ENCODE measurements at places on chromosomes 1 and 21. TPM values are rescaled to one million over a fixed set of nuclear protein-coding genes. Genes with fewer than 3 reads are reported as not detected.

GRCh38 chr1:146051452-146051851 lies 29.9 kb upstream of the HJV start:
- no peak for DNase-seq
- H3K27me3 ChIP-seq = no peaks in the 10 kb centered on the region
- H3K4me3 ChIP-seq = peak overlapping the region; percentile 44
- H3K4me1 ChIP-seq = no peaks in the 10 kb centered on the region
- H3K36me3 ChIP-seq = no peaks in the 10 kb centered on the region
- H3K27ac ChIP-seq = peak overlapping the region; percentile 71

DNA sequence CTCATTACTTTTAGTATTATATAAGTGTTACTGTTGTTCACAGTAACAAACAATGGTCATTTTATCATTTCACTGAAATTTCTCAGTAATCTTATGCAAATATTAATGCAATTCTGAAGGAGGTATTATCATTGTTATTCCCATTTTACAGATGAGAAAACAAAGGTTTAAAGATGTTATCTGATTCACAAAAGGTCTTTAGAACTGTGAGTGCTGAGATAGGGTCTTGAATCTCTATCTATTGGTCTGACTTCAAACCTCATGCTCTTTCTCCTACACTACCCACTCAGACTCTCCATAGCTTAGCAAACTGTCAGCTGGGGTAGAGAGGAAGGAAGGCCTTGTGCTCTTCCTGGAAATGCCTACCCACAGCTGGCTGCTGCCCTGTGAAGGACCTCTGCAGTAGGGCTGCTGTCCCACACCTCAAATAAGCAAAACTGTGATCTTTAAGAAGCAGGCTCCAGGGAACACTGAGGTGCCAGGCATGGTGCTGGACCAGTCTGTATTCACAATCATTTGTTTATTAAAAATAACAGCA lies 6.2 kb upstream of the OSCP1 start:
- no peaks in the 10 kb centered on the region for H3K4me1 ChIP-seq
- no peaks in the 10 kb centered on the region for H3K27me3 ChIP-seq
- no peak for DNase-seq
- no peak overlapping the region for H3K4me3 ChIP-seq
- peaks cover 44% of the 10 kb centered on the region for H3K36me3 ChIP-seq
- H3K27ac ChIP-seq = no peak overlapping the region

DNA sequence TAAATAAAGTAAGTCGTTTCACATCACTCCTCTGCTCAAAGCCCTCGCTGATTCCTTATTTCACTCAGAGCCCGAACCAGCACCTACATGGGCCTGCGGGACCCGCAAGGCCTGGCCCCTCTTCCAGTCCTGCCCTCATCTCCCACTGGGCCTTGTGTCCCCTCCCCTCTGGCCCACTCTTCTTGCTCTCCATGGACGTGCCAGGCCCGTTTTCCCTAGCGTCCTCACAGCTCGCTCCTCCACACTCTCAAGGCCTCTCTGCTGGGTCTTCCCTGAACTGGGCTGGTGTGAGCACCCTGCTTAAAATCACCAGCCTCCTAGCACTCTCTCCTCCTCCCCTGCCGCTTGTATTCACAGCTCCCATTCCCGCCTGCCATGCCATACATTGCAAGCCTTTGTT lies 237.9 kb downstream of the FOXD2 start:
- no peak overlapping the region for H3K27ac ChIP-seq
- DNase-seq = no peak
- H3K27me3 ChIP-seq = no peaks in the 10 kb centered on the region

DNA sequence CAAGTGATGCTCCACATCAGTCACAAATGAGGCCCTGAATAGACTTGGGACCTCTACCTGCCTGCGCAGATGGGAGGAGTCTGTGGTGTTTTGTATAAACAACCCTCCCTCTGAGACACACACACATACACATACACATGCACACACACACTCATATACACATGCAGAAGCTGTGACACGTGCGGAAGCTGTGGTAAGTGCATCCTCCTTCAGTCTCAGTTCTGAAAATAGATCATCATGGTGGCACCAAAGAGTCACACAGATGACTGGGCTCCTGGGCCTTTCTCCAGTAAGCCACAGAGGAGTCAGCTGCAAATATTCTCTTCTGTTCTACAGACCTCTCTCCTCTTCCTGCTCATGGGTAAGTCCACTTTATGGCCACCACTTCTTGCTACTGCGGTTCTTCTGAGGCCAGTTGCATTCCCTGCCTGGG lies at the start of gene LY9:
TSS of gene LY9 (plus strand) at position 224 of the 433 bp plus-strand sequence. CDS start at position 238, 14 bp downstream.
- H3K4me3 ChIP-seq = no peak within 1 kb of the TSS
- DNase-seq = no peak
- H3K27me3 ChIP-seq = no peaks in the 10 kb centered on the region

- no peaks in the 10 kb centered on the region for H3K27me3 ChIP-seq
- H3K36me3 ChIP-seq = no peaks in the 10 kb centered on the region
- H3K4me3 ChIP-seq = no peak overlapping the region
- H3K27ac ChIP-seq = no peak overlapping the region
- no peak for DNase-seq
- H3K4me1 ChIP-seq = no peaks in the 10 kb centered on the region
Measured at GRCh38 chr1:81406292-81406999, 394.3 kb upstream of the ADGRL2 start.

GRCh38 chr1:23643736-23644554 lies 47.7 kb upstream of the RPL11 start:
- no peak overlapping the region for H3K4me3 ChIP-seq
- H3K27me3 ChIP-seq = no peaks in the 10 kb centered on the region
- no peak for DNase-seq
- peaks cover 19% of the 10 kb centered on the region for H3K4me1 ChIP-seq
- no peaks in the 10 kb centered on the region for H3K36me3 ChIP-seq

DNA sequence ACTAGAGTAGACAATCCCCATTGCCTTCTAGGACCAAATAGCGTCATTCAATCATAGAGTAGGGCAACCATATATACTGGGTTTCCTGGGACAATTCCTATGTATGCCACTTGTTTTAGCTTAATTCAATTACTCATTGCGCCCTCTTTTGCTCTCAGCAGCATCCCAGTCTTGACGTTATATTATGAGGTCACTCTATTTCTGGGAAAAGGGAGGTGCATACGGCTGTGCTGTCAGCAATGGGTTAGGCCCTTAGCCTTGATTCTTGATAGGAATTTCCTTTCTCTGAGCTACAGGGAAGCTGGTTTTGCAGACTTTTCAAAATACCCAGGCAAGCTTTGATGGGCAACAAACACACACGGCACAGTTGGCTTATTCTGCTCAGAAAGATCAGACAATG lies 4.4 kb upstream of the KAZN start:
- no peaks in the 10 kb centered on the region for H3K27me3 ChIP-seq
- H3K4me3 ChIP-seq = no peak overlapping the region
- peaks cover 10% of the 10 kb centered on the region for H3K4me1 ChIP-seq
- DNase-seq = no peak
- no peak overlapping the region for H3K27ac ChIP-seq

DNA sequence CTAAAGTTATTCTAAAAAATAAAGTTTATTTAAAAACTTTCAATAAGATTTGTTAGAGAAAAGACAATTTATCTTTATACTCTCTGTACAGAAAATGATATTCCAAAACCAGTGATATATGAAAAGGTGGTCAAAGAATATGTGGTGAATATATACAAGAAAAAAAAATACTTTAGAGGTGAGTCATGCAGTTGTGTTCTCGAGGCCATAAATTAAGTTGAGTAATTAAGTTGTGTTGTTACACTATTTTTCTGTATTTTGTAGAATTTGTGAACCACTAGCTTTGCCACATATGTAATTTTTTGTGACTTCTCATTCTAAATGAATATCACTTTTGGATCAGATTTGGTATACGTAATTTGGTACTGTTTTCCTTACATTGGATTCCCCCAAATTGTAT lies 23.6 kb upstream of the DUSP10 start:
- H3K4me1 ChIP-seq = no peaks in the 10 kb centered on the region
- no peaks in the 10 kb centered on the region for H3K27me3 ChIP-seq
- no peak for DNase-seq
- no peak overlapping the region for H3K4me3 ChIP-seq
- no peaks in the 10 kb centered on the region for H3K36me3 ChIP-seq

DNA sequence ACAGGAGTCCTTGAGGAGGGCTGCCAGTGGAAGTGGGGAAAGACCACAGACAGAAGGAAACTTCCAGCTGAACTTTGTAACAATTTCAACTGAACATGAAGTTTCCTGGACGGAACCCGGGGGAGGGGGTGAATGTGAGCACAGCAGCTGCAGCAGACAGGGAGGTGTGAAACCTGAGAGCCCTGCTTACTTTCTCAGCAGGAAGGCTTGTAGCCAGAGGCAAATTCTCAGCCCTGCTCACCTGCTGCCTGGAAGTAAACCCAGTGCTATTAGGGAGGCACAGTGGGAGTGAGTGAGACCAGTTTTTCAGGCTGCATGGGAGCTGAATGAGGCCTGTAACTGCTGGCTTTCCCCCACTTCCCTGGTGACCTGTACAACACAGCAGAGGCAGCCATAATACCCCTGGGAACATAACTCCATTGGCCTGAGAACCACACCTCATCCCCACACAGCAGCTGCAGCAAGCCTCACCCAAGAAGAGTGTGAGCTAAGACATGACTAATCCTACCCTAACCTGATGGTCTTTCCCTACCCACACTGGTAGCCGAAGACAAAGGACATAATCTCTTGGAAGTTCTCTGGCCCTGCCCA lies 9.6 kb upstream of the SPRR2F start:
- no peaks in the 10 kb centered on the region for H3K27me3 ChIP-seq
- no peaks in the 10 kb centered on the region for H3K36me3 ChIP-seq
- DNase-seq = no peak
- no peak overlapping the region for H3K4me3 ChIP-seq
- H3K27ac ChIP-seq = no peak overlapping the region

GRCh38 chr1:151935154-151935553 lies 25.8 kb upstream of the THEM4 start:
- DNase-seq = no peak
- H3K4me1 ChIP-seq = no peaks in the 10 kb centered on the region
- peak overlapping the region; percentile 11 for H3K4me3 ChIP-seq
- no peaks in the 10 kb centered on the region for H3K36me3 ChIP-seq
- no peak overlapping the region for H3K27ac ChIP-seq

DNA sequence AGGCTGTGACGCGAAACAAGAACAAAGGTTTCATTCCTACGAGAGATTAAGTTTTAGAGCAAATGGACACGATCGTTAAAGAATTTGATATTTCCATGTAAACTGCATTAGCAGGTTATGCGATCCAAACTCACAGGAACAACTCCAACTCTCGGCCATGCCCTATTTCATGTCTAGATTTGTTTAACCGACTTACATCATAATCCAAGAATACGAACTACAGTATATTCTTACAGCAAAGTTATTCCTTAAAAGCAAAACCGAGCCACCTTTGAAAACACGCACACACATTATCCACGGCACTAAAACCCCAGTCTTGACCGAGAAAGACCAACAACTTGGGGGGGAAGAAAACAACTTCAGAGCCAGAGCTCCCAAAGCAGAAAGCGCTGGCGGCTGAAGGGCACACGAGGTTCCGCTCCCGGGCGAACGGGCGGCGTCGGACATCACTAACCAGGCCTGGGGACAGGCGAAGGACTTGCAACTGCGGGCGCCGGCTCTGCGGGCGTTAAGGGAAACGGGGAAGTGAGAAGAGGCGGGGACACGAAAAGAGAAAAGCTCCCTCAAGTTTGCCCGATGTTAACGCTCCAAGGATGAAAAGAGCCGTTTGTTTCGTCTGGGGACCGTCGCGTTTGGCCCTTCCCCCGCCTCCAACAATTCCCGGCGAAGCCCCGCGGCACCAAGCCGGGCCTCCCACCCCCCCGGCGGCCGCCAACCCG lies 690 bp downstream of the B3GALNT2 start:
- no peaks in the 10 kb centered on the region for H3K27me3 ChIP-seq
- H3K36me3 ChIP-seq = no peaks in the 10 kb centered on the region
- peaks cover 13% of the 10 kb centered on the region for H3K4me1 ChIP-seq

GRCh38 chr1:168469690-168470089 lies 74.1 kb downstream of the XCL2 start:
- no peaks in the 10 kb centered on the region for H3K27me3 ChIP-seq
- H3K36me3 ChIP-seq = no peaks in the 10 kb centered on the region
- peak overlapping the region; percentile 99 for H3K27ac ChIP-seq
- peaks cover 43% of the 10 kb centered on the region for H3K4me1 ChIP-seq
- peak; percentile 54 for DNase-seq
- no peak overlapping the region for H3K4me3 ChIP-seq

The OR2L3 gene
- polyA plus RNA-seq = 0.02 TPM

The S100A4 gene
- polyA plus RNA-seq = 24.6 TPM

The TAL1 gene
- polyA plus RNA-seq = not detected

The FMO2 gene
- polyA plus RNA-seq = not detected

The FCRL5 gene
- not detected for polyA plus RNA-seq

The RIPPLY3 gene
- 0.03 TPM for polyA plus RNA-seq

The PTPRC gene
- polyA plus RNA-seq = 0.11 TPM

The MATN1 gene
- polyA plus RNA-seq = 0.23 TPM

The TFF3 gene
- not detected for polyA plus RNA-seq

The ATP1A4 gene
- polyA plus RNA-seq = not detected

The OR2T2 gene
- not detected for polyA plus RNA-seq

Measured in SK-N-SH (cell line).